ENCODE measurements at places on chromosomes 16 and 17.

- no peak for DNase-seq
These were observed 53.1 kb upstream of the USP7 start for GRCh38 chr16:9016824-9017223.

DNA sequence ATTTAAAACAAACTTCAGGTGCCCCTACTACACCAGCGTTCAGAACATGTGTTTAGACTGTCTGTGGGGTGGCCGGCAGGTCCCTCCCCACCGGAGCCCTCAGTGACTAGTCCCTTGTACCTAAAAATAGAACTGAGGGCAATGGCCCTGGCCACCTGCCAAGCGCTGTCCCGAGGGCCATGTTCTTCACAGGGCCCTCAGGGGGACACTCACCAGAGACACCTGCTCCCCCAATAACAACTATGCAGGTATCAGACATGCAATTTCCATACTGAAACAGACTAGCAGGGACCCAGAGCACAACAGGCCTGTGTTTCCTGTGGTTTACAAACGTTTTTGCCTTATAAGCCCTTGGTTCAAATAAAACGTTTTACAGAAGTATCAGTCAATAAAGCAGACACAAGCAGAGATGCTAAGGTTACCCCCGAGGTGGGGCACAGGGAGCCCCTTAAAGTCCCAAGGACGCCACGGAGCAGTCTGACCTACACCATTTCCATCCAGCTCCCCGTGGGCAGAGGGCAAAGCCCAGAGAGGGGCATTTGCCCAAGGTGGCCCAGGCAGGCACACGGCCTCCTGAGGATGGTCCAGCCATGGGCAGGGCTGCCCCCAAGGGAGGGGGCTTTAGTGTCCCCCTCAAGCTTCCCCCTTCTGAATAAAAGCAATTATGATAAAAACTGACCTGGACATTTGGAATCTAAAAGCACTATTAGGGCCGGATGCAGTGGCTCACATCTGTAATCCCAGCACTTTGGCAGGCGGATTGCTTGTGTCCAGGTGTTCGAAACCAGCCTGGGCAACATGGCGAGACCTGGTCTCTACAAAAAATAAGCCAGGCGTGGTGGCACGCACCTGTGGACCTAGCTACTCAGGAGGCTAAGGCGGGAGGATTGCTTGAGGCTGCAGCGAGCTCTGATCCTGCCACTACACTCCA is 896 bp upstream of the MYLK3 start:
- no peak for DNase-seq

- no peak for DNase-seq
These were observed 206.2 kb downstream of the CNTNAP4 start for GRCh38 chr16:76483307-76483909.

DNA sequence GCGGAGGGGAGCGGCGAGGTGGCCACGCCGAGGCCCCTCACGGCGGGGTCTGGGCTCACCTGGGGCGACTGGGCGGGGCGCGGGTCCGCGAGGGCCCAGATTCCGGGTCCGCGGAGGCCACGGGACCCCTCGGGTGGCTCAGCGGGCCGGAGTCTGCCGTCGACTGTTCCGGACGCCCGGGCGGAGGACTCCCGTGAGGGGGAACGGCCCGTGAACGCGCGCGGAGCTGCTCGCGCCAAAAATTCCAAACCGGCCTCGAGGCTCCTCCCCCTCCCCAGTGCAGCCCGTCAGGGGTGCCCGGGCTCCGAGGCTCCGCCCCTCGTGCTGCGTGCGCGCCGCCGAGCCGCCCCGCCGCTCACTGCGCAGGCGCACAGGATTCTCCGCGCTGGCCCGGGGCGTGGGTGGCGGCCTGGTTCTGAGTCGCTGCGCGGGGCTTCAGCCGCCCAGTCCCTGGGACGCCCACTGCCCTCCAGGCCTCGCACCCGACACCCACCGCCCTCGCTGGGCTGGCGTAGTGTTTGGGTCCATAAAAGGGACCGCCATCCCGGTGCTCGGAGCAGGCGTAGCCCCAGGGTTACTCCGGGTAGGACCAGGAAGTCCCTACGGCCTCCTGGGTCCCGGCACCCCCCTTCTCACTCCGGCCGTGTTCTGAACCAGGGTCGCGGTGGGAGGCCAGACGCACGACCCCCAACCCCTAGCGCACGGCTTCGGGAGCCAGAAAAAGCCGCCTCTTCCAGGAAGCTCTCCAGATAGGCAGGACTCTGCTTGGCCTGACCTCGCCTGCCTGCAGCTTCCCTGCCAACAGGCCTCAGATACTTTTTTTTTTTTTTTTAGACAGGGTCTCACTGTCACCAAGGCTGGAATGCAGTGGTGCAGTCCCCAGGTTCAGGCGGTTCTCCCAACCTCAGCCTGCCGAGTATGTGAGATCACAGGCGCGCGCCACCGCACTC is at the start of gene PKMYT1:
Gene PKMYT1 (minus strand): TSS at position 220 of the 950 bp plus-strand sequence. CDS start 789 bp downstream, outside the sequence.
- DNase-seq, result peak; percentile 95

DNA sequence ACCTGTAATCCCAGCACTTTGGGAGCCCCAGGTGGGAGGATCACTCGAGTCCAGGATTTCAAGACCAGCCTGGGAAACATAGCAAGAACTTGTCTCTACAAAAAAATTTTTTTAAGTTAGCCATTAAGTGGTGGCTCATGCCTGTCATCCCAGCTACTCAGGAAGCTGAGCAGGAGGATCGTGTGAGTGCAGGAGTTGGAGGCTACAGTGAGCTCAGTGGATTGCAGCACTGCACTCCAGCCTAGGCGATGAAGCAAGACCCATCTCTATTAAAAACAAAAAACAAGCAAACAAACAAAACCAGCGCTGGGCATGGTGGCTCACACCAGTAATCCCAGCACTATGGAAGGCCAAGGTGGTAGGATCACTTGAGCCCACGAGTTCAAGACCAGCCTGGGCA is 38.0 kb downstream of the HEATR3 start:
- no peak for DNase-seq

GRCh38 chr17:57808882-57809281 is 41.0 kb downstream of the MRPS23 start:
- DNase-seq, result no peak
